ENCODE measurements at places on chromosomes 7 and 10. TPM values are rescaled to one million over a fixed set of nuclear protein-coding genes. Genes with fewer than 3 reads are reported as not detected.

GRCh38 chr7:87876869-87877234 lies 559 bp downstream of the DBF4 start:
- peak; percentile 86 for DNase-seq

GRCh38 chr7:86930554-86931307 lies 128.7 kb downstream of the ELAPOR2 start:
- DNase-seq, result no peak

GRCh38 chr7:157661611-157661975 lies 324.8 kb downstream of the DNAJB6 start:
- no peak for DNase-seq

- DNase-seq, result no peak
These were observed 83.7 kb upstream of the DUSP5 start for GRCh38 chr10:110413903-110414547.

DNA sequence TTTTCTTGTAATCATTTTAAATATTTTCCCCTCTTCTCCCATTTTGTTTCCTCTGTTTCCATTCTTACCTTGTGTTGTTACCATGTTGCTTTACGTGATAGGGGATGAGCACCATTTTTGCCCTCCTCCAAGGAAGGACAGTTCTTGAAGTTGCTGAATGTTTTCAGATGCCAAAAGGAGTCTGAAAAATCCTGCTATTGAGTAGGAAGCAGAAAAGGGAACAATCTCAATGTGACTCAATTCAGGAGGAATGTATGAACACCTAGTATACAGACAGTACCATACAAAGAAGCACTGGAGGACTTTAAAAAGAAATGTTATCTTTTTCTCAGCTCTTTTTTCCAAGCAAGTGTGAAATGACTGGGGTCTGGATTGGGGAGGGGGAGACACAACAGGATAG lies 5.1 kb upstream of the NAMPT start:
- no peak for DNase-seq

DNA sequence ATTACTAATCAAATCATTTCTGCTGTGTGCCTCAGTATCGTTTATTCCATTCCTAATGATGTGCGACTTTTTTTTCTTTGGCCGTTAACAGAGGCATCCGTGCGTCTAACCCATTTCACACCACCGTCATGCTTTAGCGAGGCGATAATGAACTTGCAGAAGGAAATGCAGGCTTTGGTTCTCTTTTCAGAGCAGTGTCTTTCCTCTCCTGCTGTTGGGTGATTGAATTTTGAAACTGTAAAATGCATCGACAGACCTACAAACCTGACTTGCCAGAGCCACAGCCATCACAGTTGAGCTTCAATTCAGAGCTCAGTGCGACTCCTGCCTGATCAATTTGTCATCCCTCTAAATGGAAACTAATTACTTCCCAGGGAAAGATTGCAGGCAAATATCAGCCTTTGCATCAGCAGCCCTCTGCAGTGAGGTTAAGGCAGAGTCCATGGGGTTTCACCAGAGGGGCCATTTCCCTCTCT lies 486.0 kb upstream of the GALNT17 start:
- DNase-seq, result no peak

DNA sequence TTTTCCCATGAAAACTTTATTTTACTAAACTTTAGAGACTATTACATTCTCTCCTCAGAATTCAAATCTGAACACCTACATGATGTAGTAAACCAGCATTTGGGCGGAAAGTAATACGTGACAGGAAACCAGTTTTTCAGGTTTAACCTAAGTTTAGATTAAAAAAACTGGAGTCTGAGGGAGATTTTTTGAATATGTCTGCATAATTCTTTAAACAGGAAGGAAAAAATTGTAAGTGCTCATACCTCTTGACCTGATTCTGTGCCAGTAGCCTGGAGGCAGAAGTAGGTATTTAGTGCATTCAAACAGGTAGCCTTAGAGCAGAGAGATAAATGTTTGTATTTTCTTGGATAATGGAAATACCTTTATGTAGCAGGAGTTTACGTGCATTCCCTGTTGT lies 224.3 kb downstream of the MDFIC start:
- DNase-seq, result no peak

GRCh38 chr10:68506411-68506810 lies 20.9 kb downstream of the SLC25A16 start:
- DNase-seq, result no peak

GRCh38 chr10:113232928-113233511 lies 283.0 kb downstream of the TCF7L2 start:
- no peak for DNase-seq

GRCh38 chr7:143884241-143884968 lies 17.6 kb downstream of the TCAF1 start:
- DNase-seq, result no peak

DNA sequence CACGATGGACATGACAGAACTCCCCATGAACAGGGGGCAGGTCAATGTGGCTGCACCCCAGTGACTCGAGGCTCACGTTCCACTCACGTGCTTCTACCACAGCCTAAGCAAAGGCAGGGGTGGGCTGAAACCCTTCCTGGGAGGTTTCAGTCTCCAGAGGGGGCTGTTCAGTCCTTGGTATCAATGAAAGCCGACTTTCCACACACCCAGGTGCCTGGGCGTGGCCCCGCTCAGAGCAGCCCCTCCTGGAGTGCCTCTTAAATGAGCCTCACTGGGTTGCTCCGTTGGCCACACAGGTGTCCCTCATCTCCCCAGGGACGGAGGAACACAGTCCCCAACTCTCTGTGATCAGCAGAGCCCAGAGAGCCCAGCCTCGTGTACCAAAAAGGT lies 90.5 kb upstream of the PDGFA start:
- no peak for DNase-seq

DNA sequence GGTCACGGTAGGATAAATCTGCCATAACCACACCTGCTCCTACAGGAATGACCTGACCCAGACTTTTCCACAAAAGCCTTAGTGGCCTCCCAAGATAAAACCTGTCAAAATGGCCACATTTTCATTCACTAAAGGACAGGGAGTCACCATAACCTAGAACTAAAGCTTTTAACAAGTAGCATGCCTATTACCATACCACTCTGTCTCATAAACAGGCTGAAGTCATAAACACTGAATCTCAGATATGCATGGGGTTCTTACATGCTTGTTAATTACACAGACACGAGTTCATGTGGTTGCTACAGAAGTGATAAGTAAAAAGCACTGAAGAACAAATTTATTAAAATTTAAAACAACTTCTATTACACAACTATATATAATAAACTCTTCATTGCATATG lies 56.0 kb downstream of the HIPK2 start:
- no peak for DNase-seq

DNA sequence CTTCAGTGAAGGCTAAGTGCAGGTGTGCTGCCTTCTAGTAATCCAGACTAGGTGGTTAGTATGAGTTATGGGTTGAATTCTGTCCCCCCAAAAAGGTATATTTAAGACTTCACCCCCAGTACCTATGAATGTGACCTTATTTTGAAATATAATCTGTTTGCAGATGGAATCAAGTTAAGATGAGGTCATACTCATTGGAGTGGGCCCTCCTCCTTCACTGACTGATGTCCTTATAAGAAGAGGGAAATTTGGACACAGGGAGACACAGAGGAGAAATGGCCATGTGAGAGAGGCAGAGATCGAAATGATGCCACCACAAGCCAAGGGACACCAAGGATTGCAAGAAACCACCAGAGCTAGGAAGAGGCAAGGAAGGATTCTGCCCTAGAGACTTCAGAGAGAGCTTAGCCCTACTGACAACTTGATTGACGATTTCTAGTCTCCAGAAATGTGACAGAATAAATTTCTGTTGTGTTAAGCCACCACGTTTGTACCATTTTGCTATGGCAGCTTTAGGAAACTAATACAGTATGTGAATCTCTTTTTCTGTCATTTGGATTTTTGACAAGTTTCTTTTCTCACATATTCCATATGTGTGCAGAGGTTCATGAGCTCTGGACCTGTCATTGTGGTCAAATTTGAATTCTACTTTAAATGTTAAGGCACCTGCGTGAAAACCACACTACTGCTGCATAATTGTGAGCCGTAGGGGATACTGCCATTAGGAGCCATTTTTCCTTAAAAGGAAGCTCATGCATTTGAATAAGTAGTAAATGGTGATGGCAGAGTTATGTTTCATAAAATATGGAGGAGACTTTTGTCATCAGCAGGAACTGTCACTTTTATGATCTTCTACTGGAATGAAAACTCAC lies 2.6 kb upstream of the RPA3 start:
- DNase-seq, result no peak

DNA sequence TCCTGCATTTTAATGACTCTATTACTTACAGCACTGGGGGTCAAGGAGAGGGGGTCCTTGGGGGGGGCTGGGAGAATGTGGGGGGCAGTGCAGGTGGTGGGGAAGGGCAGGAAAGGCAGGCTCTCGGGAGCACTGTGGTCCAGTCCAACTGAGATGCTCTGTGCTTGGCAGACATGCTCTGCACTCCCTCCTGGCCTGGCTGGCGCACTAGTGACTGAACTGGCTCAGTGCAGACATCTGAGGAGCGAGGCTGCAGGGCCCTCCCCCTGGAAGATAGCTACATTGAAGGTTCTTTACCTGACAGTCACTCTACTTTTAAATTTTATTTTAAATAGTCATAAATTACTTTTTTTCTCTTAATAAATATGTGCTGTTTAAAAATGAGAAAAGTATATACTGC lies 105.7 kb downstream of the NEURL1 start:
- no peak for DNase-seq

DNA sequence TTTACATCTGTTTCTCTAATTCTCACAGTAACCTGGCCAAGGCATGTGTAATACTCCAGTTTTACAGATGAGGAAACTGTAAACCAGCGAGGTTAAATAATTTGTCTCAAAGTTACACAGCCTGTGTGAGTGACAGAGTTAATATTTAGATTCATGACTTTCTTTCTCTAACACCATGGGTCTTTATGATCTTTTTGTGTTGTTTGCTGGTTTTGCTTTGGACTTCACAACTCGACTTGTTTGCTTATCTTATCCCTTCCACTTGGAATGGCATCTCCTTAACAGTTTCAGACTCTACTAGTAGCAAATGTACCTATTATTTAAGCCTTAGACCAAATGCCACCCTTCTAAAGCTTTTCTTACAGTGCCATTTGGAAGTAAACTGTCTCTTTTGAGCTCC lies 34.4 kb downstream of the MXI1 start:
- no peak for DNase-seq

DNA sequence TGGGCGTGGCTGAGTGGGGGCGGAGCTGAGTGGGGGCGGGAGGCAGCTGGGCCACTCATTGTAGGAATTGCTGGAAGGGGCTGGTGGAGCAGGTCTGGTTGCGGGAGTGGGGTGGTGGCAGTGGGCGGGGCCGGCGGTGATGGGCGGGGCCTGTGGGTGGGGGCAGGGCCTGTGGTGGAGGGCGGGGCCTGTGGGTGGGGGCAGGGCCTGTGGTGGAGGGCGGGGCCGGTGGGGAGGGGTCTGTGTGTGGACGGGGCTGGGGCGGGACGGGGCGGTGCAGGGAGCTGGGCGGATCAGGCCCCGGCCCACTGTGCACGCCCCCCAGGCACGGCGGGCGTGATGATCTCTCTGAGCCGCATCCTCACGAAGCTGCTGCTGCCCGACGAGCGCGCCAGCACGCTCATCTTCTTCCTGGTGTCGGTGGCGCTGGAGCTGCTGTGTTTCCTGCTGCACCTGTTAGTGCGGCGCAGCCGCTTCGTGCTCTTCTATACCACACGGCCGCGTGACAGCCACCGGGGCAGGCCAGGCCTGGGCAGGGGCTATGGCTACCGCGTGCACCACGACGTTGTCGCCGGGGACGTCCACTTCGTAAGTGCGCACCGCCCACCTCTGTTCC lies 14.0 kb downstream of the SLC29A4 start:
- DNase-seq, result peak; percentile 92

- DNase-seq, result no peak
These were observed 492.4 kb downstream of the GRID1 start for GRCh38 chr10:85874208-85874607.

GRCh38 chr7:158487631-158488151 lies 99.9 kb downstream of the PTPRN2 start:
- DNase-seq, result no peak

DNA sequence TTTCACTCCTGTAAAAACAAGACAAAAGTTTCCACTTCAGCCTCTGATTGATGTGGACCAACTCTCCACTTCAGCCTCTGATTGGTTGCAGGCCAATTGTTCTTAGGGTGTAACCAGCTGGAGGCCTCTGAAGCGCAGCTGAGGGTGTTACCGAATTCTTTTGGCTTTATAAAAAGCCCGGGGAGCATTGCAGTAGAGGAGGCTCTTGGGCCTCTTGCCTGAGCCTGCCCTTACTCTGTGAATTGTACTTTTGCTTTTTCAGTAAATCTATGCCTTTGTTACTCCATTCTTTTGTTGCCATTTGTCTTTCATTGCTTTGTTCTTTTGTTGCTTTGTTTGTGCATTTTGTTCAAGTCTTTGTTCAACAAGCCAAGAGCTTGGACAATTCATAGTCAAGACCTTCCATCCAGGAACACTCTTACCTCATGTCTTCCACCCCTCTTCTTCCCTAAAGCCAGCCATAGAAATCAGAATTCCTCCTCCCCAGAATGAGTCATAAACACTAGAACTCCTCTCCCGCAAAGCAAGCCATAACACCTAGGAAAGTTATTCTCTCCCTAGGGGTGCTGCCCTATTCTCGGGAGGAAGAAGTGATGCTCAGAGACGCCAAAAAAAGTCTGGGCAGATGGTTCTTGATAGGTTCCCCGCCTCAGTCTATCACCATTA lies 53.5 kb upstream of the ARMC3 start:
- no peak for DNase-seq

- no peak for DNase-seq
These were observed 99.1 kb downstream of the ANK3 start for GRCh38 chr10:60290558-60290957.

DNA sequence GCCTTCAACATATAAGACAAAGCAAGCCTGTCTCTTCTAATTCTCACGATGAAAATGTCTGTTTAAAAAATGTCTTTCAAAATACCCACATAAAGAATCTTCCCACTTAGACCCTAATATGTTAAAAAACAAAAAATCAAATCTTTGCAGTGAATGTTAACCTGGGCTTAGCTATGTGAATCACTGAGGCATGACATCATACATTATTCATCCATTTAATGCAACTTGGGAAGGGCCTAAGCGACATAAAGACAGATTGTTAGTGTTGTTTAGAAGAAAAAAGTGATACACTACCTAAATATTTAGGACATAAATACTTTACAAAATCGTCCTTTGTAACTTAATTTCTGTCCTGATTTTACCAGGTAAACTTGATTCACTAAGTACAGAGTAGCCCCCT lies 648.5 kb upstream of the NRP1 start:
- no peak for DNase-seq

- DNase-seq, result no peak
These were observed 369.8 kb downstream of the SDK1 start for GRCh38 chr7:3670898-3671297.

GRCh38 chr7:33933611-33934281 lies 28.4 kb downstream of the BMPER start:
- no peak for DNase-seq

Gene SFTPD
- total RNA-seq, result not detected

Gene ALOX5
- total RNA-seq, result 2.4 TPM

Gene PTPN20
- total RNA-seq, result 0.28 TPM

Gene CC2D2B
- not detected for total RNA-seq

Gene SNX10
- total RNA-seq, result 42.1 TPM

Gene HABP2
- total RNA-seq, result not detected

Gene TUBAL3
- total RNA-seq, result 0.14 TPM

Gene FOXP2
- total RNA-seq, result 0.02 TPM

Gene CLEC2L
- total RNA-seq, result not detected

Gene PNLIPRP2
- not detected for total RNA-seq
